ENCODE measurements at places on chromosomes 1 and 21.

DNA sequence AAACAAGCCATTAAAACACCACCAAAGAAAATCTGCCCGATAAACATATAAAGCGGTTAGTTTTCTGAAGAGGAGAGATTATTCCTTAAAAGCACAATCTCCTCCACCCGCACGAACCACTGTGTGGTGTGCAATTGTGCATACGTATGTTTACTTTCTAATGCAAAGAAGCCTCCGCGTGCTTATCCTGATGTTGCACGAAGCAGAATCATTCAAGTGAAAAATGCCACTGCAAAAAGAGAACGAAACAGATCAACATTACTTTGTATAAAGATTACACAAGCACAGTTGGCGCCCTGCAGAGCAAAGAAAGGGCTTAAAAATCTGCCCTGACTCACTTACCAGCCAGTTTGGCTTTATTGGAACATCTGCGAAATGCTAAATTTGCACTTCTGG lies 166.8 kb downstream of the ZNF281 start:
- DNase-seq = no peak

GRCh38 chr1:25197235-25197975 lies 34.9 kb downstream of the SYF2 start:
- DNase-seq = no peak

- no peak for DNase-seq
Observed at GRCh38 chr1:245036102-245036501, 118.7 kb upstream of the KIF26B start.

DNA sequence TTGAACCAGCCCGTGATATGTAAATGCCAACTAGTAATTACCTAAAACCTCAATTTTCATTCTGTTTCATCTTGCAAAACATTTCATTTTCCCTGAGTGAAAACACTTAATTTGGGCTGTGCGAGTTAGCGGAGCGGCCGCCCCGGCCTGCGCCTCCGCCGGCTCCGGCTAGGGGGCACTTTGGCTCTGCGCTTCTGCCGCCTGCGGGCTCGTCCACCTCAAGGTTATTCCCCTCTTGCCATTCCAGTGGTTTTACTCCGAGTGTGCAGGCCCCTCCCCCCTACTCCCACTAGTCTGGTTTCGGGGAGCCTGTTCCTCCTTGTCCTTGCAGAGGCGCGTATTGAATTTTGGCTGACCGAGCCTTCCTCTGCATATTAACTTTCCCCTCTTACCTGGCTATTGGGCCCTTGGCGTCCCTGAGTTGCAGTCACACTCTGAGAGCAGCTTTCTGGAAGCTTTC lies 55.6 kb downstream of the PEX14 start:
- DNase-seq = no peak

DNA sequence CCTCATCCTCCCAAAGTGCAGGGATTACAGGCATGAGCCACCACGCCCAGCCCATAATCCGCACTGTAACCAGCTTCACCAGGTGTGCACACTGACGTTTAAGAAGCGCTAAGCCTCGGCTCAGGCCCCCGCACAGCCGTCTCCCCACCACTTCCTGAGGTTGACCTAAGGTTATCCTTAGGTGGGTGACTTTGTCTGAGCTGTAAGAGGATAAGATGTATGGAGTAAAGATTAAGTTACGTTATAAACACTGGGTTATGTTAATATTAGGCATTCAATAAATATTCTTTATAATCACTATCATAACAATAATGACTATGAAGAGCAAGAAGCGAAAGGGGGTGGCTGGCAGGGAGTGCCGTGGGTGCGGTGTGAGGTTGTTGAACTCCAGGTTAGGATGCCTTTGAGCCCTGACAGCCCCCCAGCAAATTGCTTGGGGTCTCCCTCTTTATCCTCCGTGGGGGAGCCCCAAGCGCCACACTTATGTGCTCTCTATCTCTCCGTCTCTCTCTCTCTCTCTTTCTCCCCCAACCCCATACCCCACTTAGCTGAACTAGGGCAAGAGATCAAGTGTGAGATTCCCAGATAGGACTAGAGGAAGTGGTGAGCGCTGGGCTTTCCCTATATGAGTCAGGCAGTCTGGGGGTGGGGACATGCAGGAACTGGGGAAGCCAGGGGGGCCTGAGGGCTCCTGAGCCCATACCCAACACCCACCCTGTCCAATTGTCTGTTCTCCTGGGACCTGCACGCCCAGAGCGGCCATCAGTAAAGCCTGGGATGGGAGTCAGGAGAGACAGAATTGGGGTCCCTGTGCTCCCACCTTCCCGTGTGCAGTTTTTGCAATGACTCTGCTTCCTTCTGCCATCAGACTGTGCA lies 7.6 kb downstream of the EFHD2 start:
- no peak for DNase-seq

GRCh38 chr1:234536741-234537140 lies 57.8 kb upstream of the TARBP1 start:
- no peak for DNase-seq

DNA sequence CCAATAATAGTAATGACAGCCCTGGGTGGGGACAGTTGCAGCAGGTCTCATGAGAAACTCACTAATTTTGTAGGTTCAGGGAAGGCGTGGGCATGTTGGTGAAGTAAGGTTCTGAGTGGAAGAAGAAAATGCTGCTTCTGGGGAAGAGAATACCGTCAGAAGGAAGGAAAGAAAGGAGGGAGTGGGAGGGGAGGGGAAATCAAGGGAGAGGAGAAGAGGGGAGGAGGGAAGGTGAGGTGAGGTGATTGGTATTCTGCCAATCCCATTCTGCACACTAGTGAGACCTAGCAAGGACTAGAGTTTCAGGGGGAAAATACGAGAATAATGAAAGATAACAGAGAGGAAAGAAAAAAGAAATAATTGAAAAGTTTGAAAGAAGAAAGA lies 32.4 kb upstream of the MGST3 start:
- DNase-seq = no peak

Data from thoracic aorta (tissue), 2 donors.